ENCODE measurements at places on chromosomes 11 and 22. TPM values are rescaled to one million over a fixed set of nuclear protein-coding genes. Genes with fewer than 3 reads are reported as not detected.

DNA sequence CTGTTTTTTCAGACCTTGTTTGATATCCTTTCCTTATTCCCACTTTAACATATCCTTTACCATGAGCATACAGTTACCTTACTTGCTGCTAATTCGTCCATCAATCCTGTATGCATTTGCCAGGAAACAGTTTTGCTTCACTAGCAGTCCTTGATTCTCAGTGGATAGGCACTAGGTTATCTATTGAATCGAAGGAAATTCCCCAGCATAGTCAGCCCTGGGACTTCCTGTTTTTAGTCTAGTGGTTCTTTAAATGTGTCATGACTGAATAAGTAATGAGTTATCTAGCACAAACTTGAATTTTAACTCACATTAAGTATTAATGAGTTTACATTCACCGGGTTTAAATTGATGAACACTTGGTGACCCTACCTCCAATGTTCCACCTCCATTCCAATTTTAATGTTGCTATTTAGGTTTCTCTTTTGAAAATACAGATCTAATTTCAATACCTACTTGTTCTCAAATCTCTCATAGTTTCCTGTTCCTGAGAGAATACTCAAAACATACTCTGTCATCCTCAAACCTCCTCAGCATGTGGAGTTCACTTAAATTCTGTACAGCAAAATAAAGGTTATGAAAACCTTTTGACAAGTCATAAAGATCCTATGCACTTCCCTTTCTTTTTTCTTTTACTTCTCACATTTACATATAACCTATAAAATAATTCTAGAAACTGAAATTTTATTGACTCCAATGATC is 1375.1 kb upstream of the TENM4 start:
- no peaks in the 10 kb centered on the region for H3K4me1 ChIP-seq
- H3K36me3 ChIP-seq: no peaks in the 10 kb centered on the region
- no peak overlapping the region for H3K27ac ChIP-seq
- DNase-seq: no peak

Gene INPP5J
- total RNA-seq: 1.3 TPM

Gene WT1
- total RNA-seq: 0.21 TPM

GRCh38 chr11:292211-293121 is 3.5 kb downstream of the PGGHG start:
- no peaks in the 10 kb centered on the region for H3K4me1 ChIP-seq
- DNase-seq: peak; percentile 46
- peaks cover 10% of the 10 kb centered on the region for H3K27me3 ChIP-seq
- H3K36me3 ChIP-seq: no peaks in the 10 kb centered on the region
- H3K27ac ChIP-seq: no peak overlapping the region
- H3K4me3 ChIP-seq: no peak overlapping the region

DNA sequence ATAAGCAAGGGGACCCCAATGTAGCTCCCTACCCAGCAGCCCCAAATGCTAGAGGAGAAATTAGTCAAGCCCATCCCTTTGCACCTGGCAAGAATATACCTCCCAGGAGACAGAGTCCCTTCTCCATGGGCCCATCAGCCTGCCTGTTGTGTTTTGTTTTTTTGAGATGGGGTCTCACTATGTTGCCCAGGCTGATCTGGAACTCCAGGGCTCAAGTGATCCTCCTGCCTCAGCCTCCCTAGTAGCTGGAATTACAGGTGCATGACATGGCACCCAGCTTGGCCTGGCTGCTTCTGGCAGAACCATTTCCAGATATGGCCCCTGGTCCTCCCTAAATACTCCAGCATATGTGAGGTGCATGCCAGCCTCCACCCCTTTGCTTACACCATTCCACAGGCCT is 22.1 kb downstream of the PDE2A start:
- no peaks in the 10 kb centered on the region for H3K4me1 ChIP-seq
- H3K27ac ChIP-seq: no peak overlapping the region
- H3K4me3 ChIP-seq: no peak overlapping the region
- DNase-seq: no peak
- no peaks in the 10 kb centered on the region for H3K36me3 ChIP-seq

- no peak overlapping the region for H3K4me3 ChIP-seq
- no peaks in the 10 kb centered on the region for H3K4me1 ChIP-seq
- no peak overlapping the region for H3K27ac ChIP-seq
- no peaks in the 10 kb centered on the region for H3K36me3 ChIP-seq
- DNase-seq: no peak
- no peaks in the 10 kb centered on the region for H3K27me3 ChIP-seq
Measured at GRCh38 chr11:6431861-6432260, 8.9 kb downstream of the HPX start.

GRCh38 chr22:47515384-47516125 is 753.1 kb downstream of the TBC1D22A start:
- no peaks in the 10 kb centered on the region for H3K4me1 ChIP-seq
- no peak for DNase-seq
- no peaks in the 10 kb centered on the region for H3K27me3 ChIP-seq
- H3K4me3 ChIP-seq: no peak overlapping the region
- no peak overlapping the region for H3K27ac ChIP-seq

- H3K27ac ChIP-seq: no peak overlapping the region
- no peaks in the 10 kb centered on the region for H3K4me1 ChIP-seq
- no peaks in the 10 kb centered on the region for H3K36me3 ChIP-seq
- H3K27me3 ChIP-seq: no peaks in the 10 kb centered on the region
- DNase-seq: no peak
Measured at GRCh38 chr11:91308069-91308468, 916.5 kb upstream of the FAT3 start.

DNA sequence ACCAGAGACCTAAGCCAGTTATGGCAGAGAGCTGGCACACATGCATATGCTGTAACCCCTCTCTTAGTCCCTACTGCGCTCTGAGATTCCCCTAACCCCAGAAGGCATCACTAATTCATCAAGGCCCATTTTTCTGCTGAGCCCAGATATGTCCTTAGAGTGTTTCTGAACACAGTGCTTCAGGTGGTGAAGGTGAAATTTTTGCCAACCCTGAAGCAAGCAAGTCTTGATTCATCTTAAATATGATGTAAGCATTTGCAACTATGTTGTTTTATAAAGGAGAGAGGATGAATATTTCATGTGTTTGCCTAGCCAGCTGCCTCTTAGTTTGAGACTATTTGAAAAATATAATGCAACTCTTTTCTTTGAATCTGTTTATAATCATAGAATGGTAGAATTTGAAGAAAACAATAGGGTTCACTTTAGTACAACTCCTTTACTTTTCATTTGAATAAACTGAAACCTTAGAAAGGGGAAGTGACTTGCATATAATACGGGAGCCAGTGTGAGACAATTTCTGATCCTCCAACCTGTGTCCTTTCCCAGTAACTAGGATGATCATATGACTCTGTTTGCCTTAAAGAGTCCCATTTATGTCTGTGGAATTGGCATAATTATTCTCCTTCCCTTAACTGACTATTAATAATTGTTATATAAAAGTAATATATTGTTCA is 194.3 kb upstream of the MTNR1B start:
- peaks cover 1% of the 10 kb centered on the region for H3K27me3 ChIP-seq
- DNase-seq: no peak
- no peak overlapping the region for H3K27ac ChIP-seq

DNA sequence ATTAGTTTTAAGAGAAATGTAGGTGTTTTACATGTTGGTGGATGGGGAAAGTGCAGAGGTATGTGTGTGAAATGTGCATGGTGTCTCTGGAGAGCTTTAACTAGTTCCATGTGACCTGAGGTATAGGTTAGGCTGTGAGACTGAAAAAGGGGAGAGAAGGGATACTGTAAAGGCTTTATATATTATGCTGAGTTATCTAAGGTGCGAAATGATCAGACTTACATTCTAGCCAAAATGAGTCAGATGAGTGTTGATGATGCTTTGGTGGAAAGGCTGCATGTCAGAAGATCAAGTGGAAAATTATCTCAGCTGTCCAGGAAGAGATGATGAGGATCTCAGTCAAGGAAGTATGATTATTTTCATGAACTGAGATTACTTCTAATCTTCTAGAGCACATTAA is 15.8 kb downstream of the ACAT1 start:
- H3K36me3 ChIP-seq: peaks cover 8% of the 10 kb centered on the region
- no peak overlapping the region for H3K4me3 ChIP-seq
- H3K27ac ChIP-seq: peak overlapping the region; percentile 5
- H3K27me3 ChIP-seq: no peaks in the 10 kb centered on the region
- peaks cover 8% of the 10 kb centered on the region for H3K4me1 ChIP-seq

GRCh38 chr22:47929646-47930185 is 1167.3 kb downstream of the TBC1D22A start:
- no peaks in the 10 kb centered on the region for H3K27me3 ChIP-seq
- no peak for DNase-seq
- no peak overlapping the region for H3K4me3 ChIP-seq
- H3K36me3 ChIP-seq: no peaks in the 10 kb centered on the region
- H3K27ac ChIP-seq: no peak overlapping the region

DNA sequence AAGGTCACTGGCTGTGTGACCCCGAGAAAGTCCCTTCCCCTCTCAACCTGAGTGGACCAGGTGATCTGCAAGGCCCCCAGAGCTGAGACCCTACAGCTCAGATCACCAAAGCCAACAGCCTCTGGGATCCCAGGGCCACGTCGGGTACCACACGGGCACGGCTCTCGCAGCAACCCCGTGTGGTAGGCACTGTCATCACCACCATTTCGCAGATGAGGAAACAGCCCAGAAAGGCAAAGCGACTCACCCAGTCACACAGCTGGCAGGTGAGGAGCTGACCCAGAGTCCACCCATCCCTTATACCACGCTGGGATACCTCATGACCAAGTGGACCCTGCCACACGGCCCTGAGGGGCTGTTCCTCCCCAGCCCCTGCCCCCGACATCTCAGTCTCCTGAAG is 2.8 kb downstream of the ATP5MGL start:
- peaks cover 30% of the 10 kb centered on the region for H3K36me3 ChIP-seq
- peak overlapping the region; percentile 96 for H3K27ac ChIP-seq
- H3K4me3 ChIP-seq: no peak overlapping the region
- peaks cover 33% of the 10 kb centered on the region for H3K4me1 ChIP-seq
- H3K27me3 ChIP-seq: no peaks in the 10 kb centered on the region

Gene CD6
- total RNA-seq: 0.43 TPM

Gene TTC28
- total RNA-seq: 5.7 TPM

Gene UCP3
- 299 TPM for total RNA-seq

DNA sequence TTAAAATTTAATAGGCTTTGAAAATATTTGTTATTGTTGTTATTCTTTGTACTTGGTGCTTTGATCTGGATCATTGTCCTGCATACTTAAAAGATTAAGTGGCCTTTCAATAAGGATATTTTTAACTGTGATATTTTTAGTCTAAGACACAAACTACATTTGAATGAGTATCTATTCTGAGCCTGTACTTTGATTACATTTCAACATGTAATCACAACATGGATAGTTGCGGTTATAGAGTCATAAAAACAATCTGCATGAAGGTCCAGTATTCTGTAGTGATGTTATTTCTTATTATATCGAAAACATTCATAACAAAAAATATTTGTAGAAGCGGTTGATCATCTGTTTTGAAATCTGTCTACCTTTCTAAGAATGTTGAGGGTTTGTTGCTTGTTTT is 58.6 kb downstream of the HIPK3 start:
- H3K27me3 ChIP-seq: no peaks in the 10 kb centered on the region
- peaks cover 83% of the 10 kb centered on the region for H3K4me1 ChIP-seq
- H3K36me3 ChIP-seq: no peaks in the 10 kb centered on the region
- H3K27ac ChIP-seq: peak overlapping the region; percentile 78
